ENCODE measurements at places on chromosomes 5 and 9.

DNA sequence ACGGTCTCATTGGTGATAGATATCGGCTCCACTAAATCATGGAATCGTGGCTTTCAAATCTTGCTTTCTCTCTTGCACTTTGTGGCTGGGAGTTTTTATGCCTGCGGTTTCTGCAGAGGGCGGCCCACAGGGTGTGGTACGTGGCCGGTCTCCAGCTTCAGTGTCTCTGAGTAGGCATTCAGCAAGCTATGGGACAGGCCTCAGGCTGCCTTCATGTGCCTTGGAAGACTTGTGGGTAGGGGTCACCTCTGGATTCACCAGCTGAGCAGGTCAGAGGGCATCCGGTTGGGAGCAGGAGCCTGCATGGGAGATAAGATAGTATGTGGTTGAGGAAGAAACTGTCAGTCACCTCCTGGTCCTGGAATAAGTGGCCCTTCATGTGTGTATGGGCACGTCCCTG lies 47.7 kb downstream of the AMBP start:
- no peak for DNase-seq

- DNase-seq, result no peak
Observed at GRCh38 chr9:2290382-2290781, 275.2 kb downstream of the SMARCA2 start.

GRCh38 chr5:101976933-101977332 lies 319.2 kb downstream of the SLCO4C1 start:
- no peak for DNase-seq

DNA sequence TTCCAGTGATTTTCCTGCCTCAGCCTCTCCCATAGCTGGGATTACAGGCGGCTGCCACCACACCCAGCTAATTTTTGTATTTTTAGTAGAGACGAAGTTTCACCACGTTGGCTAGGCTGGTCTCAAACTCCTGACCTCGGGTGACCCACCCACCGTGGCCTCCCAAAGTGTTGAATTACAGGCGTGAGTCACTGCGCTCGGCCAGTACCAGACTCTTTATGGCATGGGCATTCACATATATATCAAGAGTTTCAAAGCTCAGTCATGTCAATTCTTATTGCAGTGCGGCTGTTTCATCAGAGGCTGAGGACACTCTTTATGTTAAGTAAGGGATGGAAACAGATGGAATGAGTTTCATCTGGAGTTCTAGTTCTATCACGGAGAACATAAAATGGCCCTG lies 315.2 kb upstream of the CDH6 start:
- DNase-seq, result no peak

- no peak for DNase-seq
Observed at GRCh38 chr5:168244838-168245559, 46.4 kb upstream of the WWC1 start.

DNA sequence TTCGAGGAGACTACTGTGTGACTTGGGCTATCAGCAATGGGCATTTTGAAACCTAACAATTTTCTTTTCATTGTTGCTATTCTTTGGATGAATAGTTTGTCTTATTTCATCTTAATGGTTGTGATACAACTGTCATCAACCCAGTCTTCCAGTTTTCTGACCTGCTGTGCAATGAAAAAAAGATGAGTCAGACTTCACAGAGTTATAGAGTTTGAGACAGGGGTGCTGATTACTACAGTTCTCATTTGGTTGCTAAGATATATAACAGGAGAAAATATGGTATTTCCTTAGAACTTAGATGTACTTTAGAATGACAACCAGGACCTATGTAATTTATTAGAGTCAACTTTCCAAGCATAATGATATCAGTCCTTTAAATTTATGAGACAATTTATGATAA lies 564.4 kb upstream of the NUDT12 start:
- no peak for DNase-seq

- DNase-seq, result no peak
Observed at GRCh38 chr5:35016174-35017051, 31.3 kb downstream of the AGXT2 start.

GRCh38 chr9:6149315-6149714 lies 66.3 kb upstream of the IL33 start:
- no peak for DNase-seq

DNA sequence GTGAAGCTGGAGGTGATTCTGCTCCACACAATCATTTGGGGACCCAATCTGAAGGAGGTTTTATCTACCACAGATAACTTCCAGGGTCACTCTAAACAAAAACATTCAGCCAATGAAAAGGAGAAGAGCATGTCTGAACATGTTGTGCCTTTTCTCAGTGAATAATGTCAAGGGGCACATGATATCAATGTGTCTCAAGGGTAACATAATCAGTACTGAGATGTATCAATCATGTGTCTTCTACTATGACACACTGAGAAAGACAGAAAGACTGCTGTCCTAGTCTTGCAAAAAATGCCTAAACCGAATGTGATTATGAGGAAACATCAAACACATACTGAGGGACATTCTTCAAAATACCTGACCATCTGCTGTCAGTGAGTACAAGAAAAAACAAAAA lies 25.4 kb upstream of the RASA1 start:
- DNase-seq, result no peak

DNA sequence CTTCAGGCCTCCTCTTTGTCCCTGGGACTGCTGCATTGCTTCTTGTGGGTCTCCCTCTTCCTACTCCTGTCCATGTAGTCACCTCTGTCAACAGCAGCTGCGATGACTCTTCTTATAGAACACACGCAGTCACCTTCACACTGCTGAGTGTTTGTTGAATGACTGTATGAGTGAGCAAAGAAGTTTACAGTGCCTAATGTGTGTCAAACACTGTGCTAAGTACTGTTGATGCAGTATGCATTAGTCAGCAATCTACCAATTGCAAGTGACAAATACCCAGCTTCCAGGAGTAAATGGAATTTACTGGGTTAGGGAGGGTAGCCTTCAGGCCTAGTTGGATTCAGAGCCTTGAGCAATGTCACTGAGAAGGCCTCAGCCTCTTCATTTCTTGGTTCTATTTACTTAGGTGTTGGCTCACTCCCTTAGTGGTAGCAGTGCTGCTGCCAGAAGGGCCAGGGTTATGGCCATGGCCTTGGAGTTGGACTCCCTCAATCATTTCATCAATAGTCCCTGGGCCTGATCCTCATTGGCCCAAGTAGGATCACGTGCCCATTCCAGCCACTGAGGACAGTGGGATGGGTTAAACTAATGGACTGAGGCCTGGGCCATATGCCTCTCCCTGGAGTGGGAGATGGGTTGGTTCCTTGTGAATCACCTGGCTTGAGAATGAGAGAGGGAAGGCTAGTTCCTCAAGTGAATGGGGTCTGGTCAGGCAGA lies 93.5 kb downstream of the RGS3 start:
- DNase-seq, result no peak

Data from effector memory CD8-positive, alpha-beta T cell (primary cell).